ENCODE measurements at places on chromosomes 11 and 22.
A peak's percentile ranks its signal among the peaks of the same experiment; 100 is the strongest.

- peak; percentile 9 for DNase-seq
Measured at GRCh38 chr11:79461144-79461543, 20.3 kb upstream of the TENM4 start.

- DNase-seq, result no peak
Measured at GRCh38 chr11:96200243-96200642, 142.8 kb downstream of the MAML2 start.

DNA sequence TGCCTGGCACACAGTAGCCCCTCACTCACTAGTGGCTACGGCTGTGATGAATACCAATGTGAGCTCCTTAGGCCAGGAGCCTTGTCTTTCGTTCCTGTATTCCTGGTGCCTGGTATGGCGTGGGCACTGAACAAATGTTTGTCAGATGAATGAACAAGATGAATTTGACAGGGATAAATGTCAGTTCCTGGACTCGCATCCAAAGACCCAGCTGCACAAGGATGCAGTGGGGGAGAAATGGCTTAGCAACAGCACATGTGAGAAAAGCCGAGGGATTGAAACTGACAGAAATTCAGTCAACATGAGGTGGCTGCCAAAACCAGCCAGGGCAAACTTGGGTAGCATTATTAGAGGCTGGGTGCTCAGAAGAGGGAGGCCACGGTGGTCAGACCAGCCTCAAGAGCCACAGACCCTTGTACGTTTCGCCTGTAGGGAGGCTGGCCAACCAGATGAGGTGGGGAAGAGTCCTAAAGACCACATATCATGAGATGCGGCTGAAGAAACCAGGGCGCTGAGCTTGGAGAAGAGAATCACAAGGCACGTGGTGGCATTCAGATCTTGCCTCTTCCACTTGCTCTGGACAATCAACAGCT is 7.7 kb upstream of the SLC22A8 start:
- no peak for DNase-seq

DNA sequence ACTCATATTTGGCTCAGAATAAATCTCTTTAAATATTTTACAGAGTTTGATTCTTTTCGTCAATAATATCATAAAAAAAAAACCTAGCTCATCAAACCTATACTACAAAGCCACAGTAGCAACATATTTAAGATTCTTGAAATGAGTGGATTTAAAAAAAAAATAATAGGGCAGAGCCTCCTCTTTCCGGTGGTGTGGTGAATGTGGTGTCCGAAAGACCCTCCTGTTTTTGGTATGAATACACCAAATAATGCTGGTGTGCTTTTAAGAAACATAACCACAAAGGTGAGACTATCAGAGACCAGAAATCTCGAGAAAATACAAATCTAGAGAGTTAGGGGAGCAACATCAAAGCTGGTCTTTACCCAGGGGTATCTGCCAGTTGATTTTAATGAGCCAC is 342.6 kb downstream of the TBC1D22A start:
- DNase-seq, result no peak

GRCh38 chr11:27347359-27348339 is 15.4 kb downstream of the CCDC34 start:
- peak; percentile 33 for DNase-seq

- peak; percentile 47 for DNase-seq
Measured at GRCh38 chr11:58900479-58901420, 38.5 kb upstream of the GLYATL1 start.

DNA sequence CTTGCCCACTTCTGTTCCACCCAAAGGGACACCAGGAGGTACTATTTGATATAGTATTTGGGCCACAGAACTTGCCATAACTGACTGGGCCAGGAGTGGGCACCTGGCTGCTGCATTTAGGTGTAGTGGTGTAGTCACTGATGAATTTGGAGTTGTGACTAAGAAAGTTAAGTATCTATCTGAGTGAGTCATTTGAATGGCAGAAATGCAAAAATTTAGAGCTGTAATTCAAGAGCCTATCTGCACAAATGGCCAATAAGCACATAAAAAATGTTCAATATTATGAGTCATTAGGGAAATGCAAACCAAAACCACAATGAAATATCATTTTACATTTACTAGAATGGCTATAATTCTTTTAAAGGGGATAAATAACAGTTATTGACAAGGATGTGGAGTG is 14.7 kb downstream of the GLYATL2 start:
- DNase-seq, result no peak

DNA sequence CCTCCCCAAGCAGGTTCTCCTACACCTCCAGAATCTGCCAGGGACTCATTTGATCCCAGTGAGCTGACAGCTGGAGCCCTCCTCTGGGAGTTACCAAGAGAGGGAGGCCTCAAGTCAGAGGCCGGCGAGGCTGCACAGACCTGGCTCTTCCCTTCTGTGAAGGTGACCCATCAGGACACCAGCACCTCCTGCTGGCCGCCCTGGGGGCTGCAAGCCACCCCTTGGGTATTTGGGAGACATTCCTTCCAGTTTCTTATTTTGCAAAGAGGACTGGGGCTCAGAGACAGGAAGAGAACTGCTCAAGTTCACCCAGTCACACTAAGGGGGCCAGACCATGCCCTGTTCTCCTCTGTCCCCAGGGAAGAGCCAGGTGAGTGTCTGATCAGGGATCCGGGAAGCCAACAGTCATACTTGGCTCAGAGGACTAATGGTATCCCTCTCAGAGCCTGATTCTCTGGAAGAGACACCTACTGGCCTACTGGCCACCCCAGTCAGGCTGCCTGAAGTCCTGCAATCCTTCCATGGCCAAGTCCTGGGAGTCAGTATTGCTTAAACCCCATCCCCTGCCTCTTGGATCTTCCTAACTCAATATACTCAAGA is 40.5 kb upstream of the RIC3 start:
- no peak for DNase-seq

DNA sequence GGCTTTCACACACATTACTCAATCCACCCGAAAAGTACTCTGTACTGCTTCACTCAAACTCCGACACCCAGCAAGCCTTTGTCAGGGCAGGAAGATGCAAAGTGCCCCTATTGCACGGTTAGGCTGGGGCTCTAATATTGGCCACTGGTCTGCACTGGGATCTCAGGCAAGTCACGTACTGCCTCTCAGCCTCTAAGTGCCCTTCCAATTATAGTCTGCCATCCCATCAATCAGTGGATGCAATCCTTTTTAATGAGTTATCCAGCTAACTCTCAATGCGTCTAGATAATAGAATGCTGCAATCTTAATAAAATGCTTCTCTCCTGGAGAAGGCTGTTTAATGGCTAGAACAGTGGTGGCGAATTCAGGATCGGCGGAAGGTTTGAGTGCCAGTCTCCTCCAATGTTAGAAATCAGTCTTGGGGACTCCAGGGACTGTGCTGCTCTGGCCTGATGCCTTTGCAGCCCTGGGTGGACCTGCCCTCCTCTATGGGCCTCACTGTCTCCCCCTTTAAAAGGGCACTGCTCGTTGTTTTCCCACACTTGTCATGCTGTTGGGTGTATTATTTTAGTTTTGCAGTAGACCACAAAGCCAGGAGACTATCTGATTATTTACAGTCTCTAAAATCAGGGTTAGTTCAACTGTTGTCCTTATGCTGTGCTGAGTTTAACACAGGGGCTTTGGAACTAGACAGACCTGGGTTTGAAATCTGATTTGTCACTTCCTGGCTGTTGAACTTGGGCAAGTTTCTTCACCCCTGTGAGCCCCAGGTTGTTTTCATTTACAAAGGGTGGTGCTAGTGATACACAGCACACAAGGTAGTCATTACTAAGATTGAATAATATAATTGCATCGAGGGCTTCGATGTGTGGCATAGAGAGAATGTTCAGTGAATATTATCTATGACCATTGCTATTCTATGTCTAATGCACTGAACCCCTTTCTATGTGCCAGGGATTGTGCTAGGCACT is 36.7 kb downstream of the CLMP start:
- no peak for DNase-seq

DNA sequence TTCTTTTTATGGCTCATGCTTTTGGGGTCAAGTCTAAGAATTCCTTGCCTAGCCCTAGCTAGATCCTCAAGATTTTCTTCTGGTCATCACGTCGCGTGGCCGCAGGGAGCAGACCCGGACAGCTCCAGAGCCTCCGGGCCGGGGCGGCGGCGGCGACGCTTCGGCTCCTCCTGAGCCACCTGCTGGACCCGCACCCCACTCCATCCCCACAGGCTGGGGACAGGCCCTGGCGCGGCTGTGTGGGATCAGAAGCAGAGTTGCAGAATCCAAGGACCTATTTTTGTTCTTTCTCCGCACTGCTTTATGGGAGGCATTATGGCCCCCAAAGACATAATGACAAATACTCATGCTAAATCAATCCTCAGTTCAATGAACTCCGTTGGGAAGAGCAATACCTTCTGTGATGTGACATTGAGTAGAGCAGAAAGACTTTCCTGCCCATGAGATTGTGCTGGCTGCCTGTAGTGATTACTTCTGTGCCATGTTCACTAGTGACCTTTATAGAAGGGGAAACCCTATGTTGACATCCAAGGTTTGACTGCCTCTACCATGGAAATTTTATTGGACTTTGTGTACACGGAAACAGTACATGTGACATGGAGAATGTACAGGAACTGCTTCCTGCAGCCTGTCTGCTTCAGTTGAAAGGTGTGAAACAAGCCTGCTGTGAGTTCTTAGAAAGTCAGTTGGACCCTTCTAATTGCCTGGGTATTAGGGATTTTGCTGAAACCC is 12.4 kb upstream of the SCARF2 start:
- no peak for DNase-seq

GRCh38 chr11:86449993-86450629 is 75.4 kb downstream of the CCDC81 start:
- no peak for DNase-seq

GRCh38 chr22:17368554-17369438 is 464 bp upstream of the CECR2 start:
- DNase-seq, result peak; percentile 66

- DNase-seq, result no peak
Measured at GRCh38 chr11:117584056-117584830, 212.8 kb downstream of the DSCAML1 start.

DNA sequence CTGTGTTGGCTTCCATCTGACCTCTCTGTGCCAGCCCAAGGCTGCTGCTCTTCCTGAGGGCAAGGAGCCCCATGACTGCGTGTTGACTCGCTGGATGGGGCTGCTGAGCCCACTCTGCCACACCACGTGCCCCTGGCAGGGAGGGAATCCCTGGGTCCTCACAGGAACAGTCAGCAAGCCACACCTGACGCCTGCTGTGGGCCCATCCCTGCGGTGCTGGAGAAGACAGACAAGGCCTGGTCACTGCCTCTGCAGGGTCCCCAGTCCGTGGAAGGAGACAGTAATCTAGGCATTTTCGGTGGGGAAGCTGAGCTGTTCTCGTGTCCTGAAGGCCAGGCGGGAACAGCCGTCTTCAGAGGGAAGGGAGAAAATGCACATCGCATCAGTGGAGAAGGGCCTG is 10.6 kb upstream of the PPP6R3 start:
- DNase-seq, result no peak

DNA sequence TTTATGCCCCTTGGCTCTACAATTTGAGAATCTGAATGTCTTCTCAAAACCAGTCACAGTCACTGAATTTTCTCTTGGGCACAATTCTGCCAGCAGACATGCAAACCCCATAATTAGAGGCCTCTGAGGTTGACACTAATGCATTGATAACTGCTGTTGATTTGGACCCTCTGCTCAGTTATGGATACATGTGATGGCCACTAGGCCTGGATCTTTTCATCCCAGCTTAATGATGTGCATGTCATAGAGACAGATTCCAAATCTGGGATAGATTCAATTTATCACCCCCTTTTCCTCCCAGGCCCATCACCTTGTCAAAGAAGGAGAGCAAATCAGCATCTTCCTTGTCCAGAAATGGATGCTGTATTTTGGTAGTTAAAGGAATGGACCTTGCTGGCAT is 92.2 kb downstream of the C11orf91 start:
- no peak for DNase-seq

DNA sequence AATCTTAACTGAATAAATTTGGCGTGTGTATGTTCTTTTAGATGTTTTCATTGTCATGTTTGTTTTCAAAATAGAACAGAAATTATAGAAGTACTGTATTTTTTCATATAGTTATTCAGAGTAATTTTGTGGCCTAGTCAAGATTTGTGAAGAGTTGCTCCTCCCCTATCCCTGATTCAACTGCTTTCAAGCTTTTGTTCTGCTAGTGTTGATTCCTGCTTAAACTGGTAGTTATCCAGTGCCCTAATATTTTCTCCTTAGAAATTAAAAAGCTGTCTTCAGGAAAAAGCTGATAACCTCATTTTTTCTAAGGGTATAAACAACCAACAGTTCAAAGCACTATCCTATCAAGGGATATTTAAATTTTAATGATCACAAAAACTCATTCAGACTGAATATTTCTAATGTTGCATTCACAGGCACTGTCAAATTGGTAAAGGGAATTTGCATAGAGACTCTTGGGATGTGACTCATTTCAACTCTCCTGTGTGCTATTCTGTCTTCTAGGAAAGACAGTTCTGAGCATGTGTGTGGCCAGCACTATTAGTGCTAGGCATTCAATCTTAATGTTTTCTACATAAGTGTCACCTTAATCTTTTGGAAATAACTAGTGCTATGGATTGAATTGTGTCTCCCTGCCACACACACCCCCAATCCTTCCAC is 1776.0 kb downstream of the LRRC4C start:
- no peak for DNase-seq

- DNase-seq, result no peak
Measured at GRCh38 chr11:116396331-116396730, 376.5 kb downstream of the BUD13 start.

GRCh38 chr11:12865863-12866595 is 143.1 kb upstream of the RASSF10 start:
- no peak for DNase-seq

- DNase-seq, result no peak
Measured at GRCh38 chr22:50699001-50699755, 26.6 kb downstream of the SHANK3 start.

DNA sequence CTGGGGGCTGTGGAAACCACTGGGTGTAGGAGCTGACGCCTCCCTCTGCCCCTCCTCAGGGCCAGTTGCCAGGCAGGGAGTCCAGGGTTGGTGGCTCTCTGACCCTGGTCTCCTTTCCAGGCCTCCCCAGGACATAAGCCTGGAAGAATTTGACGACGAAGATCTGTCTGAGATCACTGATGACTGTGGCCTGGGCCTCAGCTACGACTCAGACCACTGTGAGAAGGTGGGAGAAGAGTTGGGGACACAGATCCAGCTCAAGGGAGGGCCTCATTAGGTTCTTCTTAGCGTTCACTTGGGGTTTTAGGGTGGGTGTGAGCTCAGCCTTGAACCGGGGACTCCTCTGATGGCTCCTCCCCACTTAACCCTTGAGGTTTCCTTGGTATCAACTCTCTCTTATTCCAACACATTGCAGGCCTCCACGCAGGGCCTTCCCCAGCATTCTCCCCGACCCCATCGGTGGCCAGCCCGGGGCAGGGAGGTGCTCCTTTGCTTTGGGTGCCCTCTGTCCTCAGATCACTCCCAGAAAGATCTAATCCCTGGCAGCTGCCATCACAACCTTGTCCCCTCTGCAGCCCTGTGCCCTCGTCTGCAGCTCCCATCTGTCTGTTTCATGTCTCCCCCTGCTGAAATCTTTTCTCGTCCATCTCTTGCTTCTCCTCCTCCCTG is 1.2 kb downstream of the MAPK8IP2 start:
- no peak for DNase-seq

Data from SHP77 (cell line).